ENCODE measurements at places on chromosomes 2 and 18.

- peaks cover 9% of the 10 kb centered on the region for H3K27me3 ChIP-seq
- H3K27ac ChIP-seq: no peak overlapping the region
- H3K4me1 ChIP-seq: peaks cover 2% of the 10 kb centered on the region
- no peaks in the 10 kb centered on the region for H3K36me3 ChIP-seq
- no peak for DNase-seq
Observed at GRCh38 chr2:98058191-98058975, 28.6 kb upstream of the VWA3B start.

- H3K27ac ChIP-seq: no peak overlapping the region
- DNase-seq: no peak
- peaks cover 48% of the 10 kb centered on the region for H3K36me3 ChIP-seq
- H3K27me3 ChIP-seq: no peaks in the 10 kb centered on the region
- H3K4me3 ChIP-seq: no peak overlapping the region
Observed at GRCh38 chr2:161228511-161229240, 68.4 kb downstream of the TANK start.

- no peaks in the 10 kb centered on the region for H3K4me1 ChIP-seq
- no peak for DNase-seq
- no peak overlapping the region for H3K27ac ChIP-seq
- H3K27me3 ChIP-seq: no peaks in the 10 kb centered on the region
- H3K36me3 ChIP-seq: peaks cover 48% of the 10 kb centered on the region
- H3K4me3 ChIP-seq: no peak overlapping the region
Observed at GRCh38 chr2:8729939-8730338, 48.1 kb downstream of the ID2 start.

GRCh38 chr2:42510608-42511243 lies 16.9 kb upstream of the KCNG3 start:
- H3K27ac ChIP-seq: no peak overlapping the region
- H3K4me3 ChIP-seq: no peak overlapping the region
- H3K27me3 ChIP-seq: no peaks in the 10 kb centered on the region
- no peaks in the 10 kb centered on the region for H3K36me3 ChIP-seq
- peaks cover 8% of the 10 kb centered on the region for H3K4me1 ChIP-seq

GRCh38 chr2:168136392-168136977 lies 110.9 kb downstream of the STK39 start:
- no peaks in the 10 kb centered on the region for H3K27me3 ChIP-seq
- H3K4me3 ChIP-seq: no peak overlapping the region
- H3K27ac ChIP-seq: no peak overlapping the region
- no peak for DNase-seq
- H3K4me1 ChIP-seq: peaks cover 9% of the 10 kb centered on the region

DNA sequence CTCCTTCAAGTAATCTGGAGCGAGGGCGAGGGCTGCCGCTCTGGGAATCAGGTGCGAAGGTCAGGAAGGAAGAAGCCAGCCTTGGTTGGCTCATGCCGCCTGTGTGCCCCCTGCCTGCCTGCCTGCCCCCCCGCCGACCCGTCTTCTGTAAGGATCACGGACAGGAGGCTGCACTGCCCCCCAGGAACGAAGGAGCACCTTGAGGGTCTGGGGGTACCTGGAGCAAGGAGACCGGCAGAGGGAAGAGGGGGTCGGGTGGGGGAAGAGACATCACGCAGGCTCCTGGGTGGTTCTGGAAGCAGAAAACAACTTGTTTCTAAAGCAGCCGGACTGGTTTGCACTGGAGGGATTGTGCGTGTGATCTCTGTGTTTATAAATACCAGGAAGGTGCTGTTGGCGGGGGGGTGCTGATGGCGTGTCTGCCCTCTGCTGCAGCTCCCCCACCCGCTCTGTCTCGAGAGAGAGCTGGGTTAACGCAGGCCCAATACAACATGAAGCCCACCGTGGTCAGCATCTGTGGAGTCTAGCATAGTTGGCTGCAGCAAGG lies 1.7 kb downstream of the FOSL2 start:
- DNase-seq: no peak
- no peak overlapping the region for H3K4me3 ChIP-seq
- H3K36me3 ChIP-seq: peaks cover 27% of the 10 kb centered on the region
- peaks cover 35% of the 10 kb centered on the region for H3K4me1 ChIP-seq
- peak overlapping the region; percentile 86 for H3K27ac ChIP-seq

DNA sequence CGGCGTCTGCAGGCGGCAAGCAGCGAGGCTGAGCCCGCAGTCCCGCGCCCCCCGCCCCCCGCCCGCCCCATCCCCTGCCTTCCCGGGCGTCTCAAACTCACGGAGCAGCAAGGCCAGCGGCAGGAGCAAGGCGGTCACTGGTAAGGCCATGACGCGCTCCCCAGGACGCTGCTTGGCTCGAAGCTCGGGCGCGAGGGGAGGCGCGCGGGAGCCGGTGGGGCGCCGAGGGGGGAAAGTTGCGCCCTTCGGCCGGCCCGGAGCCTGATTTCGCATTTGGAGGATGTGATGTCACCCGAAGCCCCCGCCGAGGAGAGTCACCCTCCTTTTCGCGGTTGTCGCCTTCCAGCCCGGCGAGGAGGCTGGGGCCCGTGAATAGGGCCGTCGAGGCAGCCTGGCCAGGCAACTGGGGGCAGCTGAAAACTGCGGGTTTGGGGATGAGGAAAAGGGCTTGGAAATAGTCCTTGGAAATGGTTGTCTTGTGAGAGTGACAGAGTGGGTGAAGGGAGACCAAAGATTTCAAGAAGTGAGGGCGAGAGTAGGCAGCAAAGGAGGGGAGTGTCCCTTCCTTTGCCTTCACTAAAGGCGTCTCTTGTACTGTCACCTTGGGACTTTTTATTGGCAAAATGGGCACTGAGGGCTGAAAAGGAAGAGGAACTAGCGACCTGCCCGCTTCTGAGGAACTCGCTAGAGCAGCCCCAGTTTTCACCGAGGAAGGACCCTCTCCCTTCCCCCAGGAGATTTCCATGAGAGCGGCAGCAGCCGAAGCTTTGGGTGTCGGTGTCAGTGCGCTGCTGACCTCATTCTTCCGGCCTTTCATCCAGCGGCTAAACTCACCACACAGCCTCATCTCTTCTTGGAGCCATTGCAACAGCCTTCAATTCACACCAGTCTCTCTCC lies at the start of gene CD8A:
CD8A (minus strand) TSS at position 238 of the 897 bp plus-strand sequence; CDS start at position 150, 88 bp downstream.
- peaks cover 51% of the 10 kb centered on the region for H3K27me3 ChIP-seq
- peak within 1 kb of the TSS; percentile 69 for H3K4me3 ChIP-seq
- peaks cover 42% of the 10 kb centered on the region for H3K4me1 ChIP-seq
- peaks cover 10% of the 10 kb centered on the region for H3K36me3 ChIP-seq
- DNase-seq: no peak

DNA sequence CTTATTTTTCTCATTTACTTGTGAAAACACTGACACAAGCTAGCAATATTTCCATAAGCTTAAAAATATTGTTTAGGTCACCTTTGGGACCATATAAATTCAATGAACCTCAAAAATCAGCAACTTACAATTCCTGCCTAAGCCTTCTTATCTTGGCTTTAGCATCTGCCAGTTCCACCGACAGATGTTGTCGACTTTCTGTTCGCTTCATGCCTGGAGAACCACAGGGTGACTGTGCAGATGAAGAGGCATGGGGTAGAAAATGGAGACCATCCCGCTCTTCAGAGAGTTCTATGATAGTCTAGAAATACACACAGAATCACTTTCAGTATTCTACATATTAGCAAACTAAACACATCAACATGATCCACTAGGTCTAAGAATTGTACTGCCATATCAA lies 64.2 kb downstream of the CCDC88A start:
- H3K27ac ChIP-seq: no peak overlapping the region
- no peaks in the 10 kb centered on the region for H3K4me1 ChIP-seq
- no peak for DNase-seq
- H3K4me3 ChIP-seq: no peak overlapping the region
- H3K36me3 ChIP-seq: peaks cover 3% of the 10 kb centered on the region

DNA sequence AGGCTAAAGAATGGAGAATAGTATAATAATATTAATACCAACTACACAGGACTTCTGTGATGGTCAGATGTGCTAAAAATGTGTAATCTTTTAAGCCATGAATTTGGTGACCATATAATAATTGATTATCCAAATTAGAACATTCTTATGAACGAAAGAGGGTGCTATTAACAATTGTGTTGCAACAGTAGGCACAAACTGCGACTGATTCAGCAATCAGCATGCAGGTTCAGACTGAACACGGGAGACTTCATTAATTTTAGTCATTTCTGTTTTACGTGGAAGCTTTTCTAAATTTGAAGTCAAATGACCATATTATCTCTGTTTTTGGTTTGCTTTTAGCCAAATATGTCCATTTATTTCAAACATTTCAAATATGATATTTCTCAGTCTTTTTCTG lies 54.6 kb upstream of the CHST9 start:
- no peak overlapping the region for H3K4me3 ChIP-seq
- H3K36me3 ChIP-seq: no peaks in the 10 kb centered on the region
- no peak for DNase-seq
- no peaks in the 10 kb centered on the region for H3K4me1 ChIP-seq

- no peaks in the 10 kb centered on the region for H3K27me3 ChIP-seq
- DNase-seq: no peak
- peaks cover 2% of the 10 kb centered on the region for H3K4me1 ChIP-seq
- peaks cover 20% of the 10 kb centered on the region for H3K36me3 ChIP-seq
Observed at GRCh38 chr2:60958800-60959199, 58.7 kb upstream of the PEX13 start.

GRCh38 chr18:2656237-2656980 lies 883 bp downstream of the SMCHD1 start:
- DNase-seq: no peak
- peak overlapping the region; percentile 98 for H3K4me3 ChIP-seq
- H3K36me3 ChIP-seq: peaks cover 34% of the 10 kb centered on the region
- H3K27ac ChIP-seq: peak overlapping the region; percentile 95
- H3K27me3 ChIP-seq: peaks cover 5% of the 10 kb centered on the region

- no peak overlapping the region for H3K4me3 ChIP-seq
- H3K36me3 ChIP-seq: no peaks in the 10 kb centered on the region
- H3K27me3 ChIP-seq: peaks cover 37% of the 10 kb centered on the region
Observed at GRCh38 chr18:51350081-51350480, 152.6 kb upstream of the MEX3C start.

DNA sequence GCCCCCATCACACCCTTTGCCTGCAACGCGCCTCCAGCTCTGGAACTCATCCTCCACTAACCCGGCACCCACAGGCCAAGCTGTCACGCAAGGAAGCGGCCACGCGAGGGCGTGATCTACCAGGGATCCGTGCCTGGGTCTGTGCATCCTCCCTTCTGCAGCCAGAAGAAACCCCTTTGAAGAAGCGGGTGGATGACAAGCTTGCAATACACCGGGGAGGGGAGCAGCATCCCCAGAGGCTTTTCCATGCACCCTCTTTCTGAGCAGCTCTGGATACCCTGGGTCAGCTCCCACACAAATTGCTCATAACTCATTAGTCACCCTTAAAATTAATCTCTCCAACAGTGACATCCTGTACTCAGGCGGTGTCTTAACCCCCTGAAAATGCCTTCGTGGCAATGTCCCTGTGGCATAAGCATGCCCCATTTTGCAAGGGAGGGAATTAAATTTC lies 47.6 kb downstream of the PDCL3 start:
- peak; percentile 70 for DNase-seq
- no peak overlapping the region for H3K27ac ChIP-seq
- no peaks in the 10 kb centered on the region for H3K36me3 ChIP-seq
- H3K4me1 ChIP-seq: peaks cover 9% of the 10 kb centered on the region
- H3K27me3 ChIP-seq: peaks cover 4% of the 10 kb centered on the region

- H3K4me3 ChIP-seq: no peak overlapping the region
- H3K36me3 ChIP-seq: no peaks in the 10 kb centered on the region
- no peak overlapping the region for H3K27ac ChIP-seq
Observed at GRCh38 chr2:54904836-54905235, 145.4 kb downstream of the RTN4 start.

DNA sequence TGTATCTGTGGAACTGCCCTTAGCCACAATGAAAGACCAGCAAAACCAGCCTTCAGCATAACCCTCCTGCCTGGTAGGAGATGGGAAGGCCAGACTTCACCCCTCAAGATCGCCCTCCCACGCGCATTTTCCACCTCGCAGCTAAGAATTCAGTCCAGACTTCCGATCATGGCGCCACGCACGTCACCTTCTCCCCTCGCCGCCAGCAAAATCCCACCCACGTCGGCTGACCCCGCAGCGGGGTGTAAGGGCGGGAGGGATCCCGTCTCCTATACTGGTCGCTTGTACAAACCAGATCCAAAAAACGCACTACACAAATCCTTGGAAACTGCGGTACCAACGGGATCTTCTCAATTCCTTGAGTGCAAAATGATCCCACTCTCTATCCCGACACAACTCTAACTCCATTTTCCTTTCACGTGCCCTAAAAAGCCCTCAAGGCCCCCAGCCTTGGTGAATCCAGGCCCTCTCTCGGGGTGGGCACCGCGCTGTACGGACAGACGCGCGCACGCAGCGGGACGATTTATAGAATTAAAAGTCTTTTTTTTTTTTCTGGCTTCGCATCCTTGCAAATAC lies 1.0 kb upstream of the BMPR2 start:
- H3K27me3 ChIP-seq: peaks cover 15% of the 10 kb centered on the region
- peak overlapping the region; percentile 73 for H3K27ac ChIP-seq
- DNase-seq: no peak
- H3K36me3 ChIP-seq: no peaks in the 10 kb centered on the region

DNA sequence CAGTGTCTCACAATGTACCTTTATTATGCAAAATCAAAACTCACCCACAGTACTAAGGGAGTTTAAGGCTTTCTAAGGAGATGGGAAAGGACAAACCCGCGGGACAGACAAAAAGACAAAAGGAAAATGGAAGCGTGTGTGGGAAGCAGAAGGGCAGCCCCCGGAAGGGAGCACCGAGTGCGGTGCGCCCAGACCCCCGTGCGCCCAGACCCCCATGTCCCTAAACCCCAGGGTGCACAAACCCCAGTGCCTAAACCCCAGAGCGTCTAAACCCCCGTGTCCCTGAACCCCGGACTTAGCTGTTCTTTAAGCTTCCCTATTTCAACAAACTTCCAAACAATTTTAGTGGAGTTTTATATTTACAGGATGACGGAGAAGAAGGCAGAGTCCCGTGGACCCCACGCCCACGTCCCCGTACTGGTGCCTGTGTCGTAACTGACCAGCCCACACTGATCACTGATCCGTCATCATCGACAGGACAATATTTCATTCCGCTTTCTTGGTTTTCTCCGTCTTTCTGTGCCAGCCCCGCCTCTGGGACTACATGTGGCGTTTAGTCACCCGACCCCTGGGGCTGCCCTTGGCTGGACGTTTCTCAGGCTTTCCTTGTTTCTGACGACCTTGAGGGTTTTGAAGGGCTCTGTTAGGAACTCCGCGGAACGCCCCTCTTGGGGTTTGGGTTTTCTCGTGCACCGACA lies 76.9 kb downstream of the RTP5 start:
- DNase-seq: no peak
- no peak overlapping the region for H3K27ac ChIP-seq
- H3K4me3 ChIP-seq: no peak overlapping the region
- H3K36me3 ChIP-seq: no peaks in the 10 kb centered on the region
- H3K27me3 ChIP-seq: no peaks in the 10 kb centered on the region
- peaks cover under 1% of the 10 kb centered on the region for H3K4me1 ChIP-seq

DNA sequence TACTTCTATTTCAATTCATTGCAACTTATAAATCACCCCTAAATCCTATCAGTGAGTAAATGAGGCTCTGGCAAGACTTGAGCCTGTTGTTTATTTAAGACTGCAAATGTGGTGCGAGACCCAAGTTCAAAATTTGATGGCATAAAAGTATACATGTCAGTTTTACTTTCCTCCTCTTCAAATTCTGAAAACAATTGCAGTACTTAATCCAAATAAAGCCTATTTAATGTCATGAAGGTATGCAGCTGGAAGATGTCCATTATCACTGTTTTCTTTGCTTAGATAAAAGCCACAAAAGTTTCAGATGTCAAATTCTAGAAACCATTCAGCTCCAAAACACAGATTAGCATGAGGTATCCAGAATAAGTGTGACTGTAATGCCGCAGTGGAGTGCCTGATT lies 3.3 kb downstream of the APCDD1 start:
- peaks cover 2% of the 10 kb centered on the region for H3K4me1 ChIP-seq
- DNase-seq: no peak
- H3K27me3 ChIP-seq: peaks cover 51% of the 10 kb centered on the region
